CD4-positive, alpha-beta T cell treated with Interleukin-4 for 1 hour (primary cell): ENCODE measurements at places on chromosomes 2 and 18.
A peak's percentile ranks its signal among the peaks of the same experiment; 100 is the strongest.

DNA sequence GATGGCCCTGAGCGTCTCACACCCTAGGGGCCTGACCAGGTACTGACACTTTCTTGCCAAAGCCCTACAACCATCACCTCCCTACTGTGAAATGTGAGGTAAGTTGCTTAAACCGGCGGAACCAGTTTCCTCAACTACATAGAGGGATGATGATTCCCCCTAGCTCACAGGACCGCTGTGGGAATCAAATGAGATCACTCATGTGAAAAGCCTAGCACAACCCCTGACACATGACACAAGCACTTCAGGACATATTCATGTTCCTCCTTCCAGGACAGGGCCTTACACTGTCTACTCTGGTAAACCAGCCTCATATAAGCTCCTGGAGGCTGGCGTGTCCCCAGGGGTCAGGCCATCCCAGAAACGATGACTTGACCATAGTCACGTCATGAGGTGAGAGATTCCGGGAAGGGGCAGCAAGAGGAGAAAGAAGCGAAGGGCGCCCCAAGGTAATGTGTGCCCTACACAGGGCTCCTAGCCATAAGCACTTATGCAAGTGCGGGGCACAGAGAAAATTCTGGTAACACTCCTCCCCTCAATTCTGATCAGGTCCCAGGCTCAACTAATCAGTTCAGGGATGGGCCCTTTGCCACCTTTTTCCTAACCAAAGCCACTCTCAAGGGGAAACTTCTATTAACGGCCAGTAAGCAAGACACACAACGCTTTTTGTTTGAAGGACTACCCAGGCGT lies 49.5 kb downstream of the C2orf42 start:
- peak; percentile 87 for DNase-seq

DNA sequence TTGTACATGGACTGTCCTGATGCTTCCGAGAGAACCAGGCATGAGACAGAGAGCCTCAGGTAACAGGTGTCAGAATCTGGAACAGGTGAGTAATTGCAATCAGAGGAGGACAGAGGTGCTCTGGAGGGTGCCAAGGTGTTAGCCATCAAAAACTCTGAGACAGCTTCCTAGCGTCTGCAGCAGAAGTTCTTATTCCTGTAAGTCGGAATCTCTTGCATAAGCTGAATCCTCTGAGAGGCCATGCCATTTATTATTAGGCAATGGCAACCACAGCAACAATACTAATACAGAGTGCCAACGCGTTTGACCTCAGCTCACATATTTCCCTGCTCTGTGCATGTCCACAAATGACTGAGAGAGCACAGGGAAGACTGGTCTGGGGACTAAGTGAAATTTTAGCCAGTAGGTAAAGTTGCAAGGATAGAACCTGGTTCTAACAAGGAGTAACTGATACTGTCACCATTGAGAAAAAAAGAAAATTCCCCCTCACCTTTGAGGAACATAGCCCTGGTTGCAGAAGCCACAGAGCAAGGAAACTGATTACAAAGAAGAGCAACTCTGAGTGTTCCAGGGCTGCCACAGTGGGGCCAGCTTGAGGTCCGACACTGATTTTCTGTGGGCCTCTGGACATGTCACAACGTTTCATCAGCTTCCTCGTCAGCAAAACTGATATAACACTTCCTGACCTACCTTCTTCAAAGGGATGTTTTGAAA lies 55.1 kb upstream of the ACSL3 start:
- DNase-seq = no peak

- no peak for DNase-seq
These were observed 118.8 kb upstream of the STK17B start for GRCh38 chr2:196290136-196290535.

GRCh38 chr2:239579524-239580198 lies 178.8 kb upstream of the HDAC4 start:
- DNase-seq = no peak

GRCh38 chr2:119749477-119750012 lies 10.2 kb upstream of the PTPN4 start:
- no peak for DNase-seq

DNA sequence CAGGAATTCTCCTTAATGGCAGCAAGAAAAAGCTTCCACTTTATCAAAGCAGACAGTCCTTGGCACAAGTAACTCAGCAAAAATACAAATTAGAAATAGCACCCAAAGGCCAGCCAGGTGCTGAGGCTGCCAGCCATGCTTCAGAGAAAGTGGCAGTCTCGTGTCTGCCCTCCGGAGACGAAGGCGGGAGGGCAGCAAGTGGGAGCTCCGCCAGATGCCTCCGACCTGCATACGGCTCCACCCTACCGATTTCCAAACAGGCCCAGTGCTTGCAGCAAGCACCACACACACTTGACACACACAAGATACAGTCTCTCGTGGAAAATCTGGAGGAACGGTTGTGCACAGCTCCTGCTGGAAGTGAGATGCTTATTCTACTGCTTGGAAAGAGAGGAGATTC lies 134.9 kb upstream of the REV1 start:
- DNase-seq = no peak

GRCh38 chr2:101518578-101519492 lies 43.9 kb upstream of the RFX8 start:
- DNase-seq = no peak
